NCI-H524 (cell line): ENCODE measurements at places on chromosomes 12 and 14.

- peak; percentile 78 for DNase-seq
These were observed 17.5 kb downstream of the RAD51B start for GRCh38 chr14:67837011-67837624.

GRCh38 chr12:92905811-92906554 lies 23.1 kb downstream of the EEA1 start:
- DNase-seq, result no peak

DNA sequence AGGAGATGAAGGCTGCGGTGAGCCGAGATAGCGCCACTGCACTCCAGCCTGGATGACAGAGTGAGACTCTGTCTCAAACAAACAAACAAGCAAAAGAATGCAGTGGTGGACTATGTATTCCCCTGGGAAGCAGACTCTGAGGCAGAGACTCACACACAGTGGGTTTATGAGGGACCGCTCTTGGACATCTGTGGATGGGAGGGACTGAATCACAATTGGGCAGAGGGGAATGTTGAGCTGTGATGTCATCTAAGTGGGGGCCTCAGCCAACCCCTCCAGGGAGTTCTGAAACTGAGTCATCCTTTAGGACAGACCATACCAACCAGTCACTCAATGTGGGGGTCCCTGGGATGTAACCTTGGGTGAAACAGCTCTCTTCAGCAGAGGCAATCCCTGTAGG lies 151.0 kb downstream of the SUDS3 start:
- DNase-seq, result no peak

DNA sequence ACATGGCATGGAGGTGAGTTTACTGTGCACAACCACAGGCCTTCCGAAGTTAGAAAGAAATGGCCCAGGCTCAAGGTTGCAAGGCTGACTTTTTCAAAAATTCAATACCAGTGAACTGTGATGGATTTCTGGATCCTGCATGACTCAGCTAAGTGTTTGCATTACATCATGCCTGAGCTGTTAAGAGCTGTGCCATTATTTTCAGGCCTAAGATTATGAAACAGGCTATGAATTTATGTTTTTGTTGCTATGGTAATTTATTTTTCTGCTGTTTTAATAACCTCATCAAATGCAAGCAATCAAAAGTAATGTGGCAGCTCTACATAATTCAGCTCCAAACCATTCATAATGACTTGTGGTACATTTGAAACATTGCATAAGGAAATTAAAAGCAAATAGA lies 457.7 kb upstream of the TMEM132C start:
- DNase-seq, result no peak

GRCh38 chr12:85448548-85449139 lies 168.6 kb downstream of the ALX1 start:
- DNase-seq, result no peak

GRCh38 chr14:23348297-23348655 lies 4.4 kb downstream of the SLC22A17 start:
- DNase-seq, result no peak

GRCh38 chr12:60168441-60168840 lies 572.6 kb downstream of the SLC16A7 start:
- DNase-seq, result no peak

DNA sequence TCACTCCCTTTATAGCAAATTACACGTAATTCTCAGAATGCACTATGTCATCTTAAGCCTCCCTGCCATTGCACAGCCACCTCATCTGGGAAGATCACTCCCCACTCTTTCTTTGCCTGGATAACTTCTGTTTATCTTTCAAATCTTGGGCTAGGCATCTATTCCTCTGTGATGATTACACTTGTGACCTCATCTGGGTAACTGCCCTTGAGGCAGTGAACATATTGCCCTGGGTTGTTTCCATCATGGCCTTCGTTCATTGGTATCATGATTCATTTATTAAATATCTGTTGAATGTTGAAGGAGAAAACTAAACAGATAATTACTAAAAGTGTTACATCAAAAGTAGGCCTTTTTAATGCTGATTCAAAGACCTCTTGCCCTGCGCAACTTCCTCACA lies 26.2 kb upstream of the PDE3A start:
- no peak for DNase-seq

DNA sequence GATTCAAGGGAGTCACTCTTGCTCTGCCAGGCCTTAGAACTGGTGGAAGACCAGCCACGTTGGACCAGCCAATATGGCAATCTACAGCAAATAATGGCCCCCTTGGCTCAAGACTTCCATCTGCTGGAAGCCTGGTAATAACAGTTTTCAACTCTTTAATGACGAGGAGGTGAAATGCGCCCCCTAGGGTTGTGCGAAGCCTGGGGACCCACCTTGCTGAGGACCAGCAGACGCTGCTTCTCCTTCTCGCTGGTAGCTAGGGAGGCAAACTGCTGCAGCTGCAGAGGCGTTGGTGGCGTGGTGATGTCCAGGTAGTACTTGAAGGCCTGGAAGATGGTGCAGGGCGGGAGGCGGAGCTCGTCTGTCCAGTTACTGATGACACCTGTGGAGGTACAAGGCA lies 41.5 kb upstream of the FBXO21 start:
- no peak for DNase-seq

DNA sequence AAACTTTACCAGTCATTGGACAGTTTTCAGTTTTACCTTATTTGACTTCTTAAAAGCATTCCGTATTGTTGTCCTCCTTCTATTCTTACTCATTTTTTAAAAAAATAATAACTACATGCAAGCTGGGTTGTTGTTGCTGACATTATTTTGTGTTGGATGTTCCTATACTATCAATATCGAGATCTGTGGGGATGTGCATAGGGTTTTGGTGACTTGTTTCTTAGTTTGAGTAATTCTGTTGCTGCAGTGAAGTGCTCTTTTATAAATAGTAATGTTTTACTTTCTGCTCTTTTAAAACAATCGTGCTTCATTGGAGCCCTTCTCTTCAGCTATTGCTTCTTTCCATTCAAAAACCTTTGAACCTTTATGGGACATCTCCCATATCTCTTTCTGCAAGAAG lies 79.4 kb downstream of the METTL25 start:
- no peak for DNase-seq

DNA sequence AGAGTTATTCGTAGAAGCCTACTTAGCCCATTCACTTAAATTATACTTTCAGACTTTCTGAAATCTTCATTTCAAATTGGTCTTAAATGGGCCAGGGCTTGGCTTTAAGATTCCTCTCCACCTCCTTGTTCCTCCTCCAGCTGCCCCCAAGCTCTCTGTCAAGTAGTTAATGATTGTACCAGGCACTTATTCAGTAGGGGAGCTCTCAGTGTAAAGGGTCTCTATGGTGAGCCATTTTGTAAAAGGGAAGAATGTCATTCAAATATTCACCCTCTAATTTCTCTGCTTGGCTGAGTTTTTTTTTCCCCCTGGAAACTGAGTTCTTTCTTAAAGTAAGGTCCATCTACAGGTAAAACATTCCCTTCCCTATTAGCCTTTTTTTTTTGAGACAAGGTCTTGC lies 96.6 kb downstream of the SUDS3 start:
- DNase-seq, result no peak

DNA sequence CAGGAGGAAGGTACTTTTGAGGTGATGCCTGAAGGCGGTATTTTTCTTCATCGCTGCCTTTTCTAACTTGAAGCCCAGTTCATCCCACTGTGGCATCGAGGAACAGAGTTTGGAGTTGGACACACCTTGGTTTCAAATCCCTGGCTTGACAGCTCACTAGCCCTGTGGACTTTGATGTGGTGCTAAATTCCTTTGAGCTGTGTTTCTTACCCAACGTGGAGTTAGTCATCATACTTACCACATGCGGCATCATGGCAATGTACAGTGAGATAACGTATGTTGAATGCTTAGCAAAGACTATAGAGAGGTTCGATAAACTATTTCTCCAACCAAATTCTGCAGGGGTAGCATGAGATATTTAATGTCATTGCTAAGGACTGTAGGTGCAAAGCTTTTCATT lies 3.4 kb downstream of the PLEKHG3 start:
- DNase-seq, result no peak

DNA sequence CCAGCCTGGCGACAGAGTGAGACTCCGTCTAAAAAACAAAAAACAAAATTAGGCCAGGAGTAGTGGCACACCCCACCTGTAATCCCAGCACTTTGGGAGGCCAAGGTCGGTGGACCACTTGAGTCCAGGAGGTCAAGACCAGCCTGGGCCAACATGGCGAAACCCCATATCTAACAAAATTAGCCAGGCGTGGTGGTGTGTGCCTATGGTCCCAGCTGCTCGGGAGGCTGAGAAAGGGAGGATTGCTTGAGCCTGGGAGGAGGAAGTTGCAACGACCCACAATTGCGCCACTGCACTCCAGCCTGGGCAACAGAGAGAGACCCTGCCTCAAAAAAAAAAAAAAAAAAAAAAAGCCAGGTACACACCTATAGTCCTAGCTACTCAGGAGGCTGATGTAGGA lies 37.0 kb downstream of the KDM2B start:
- no peak for DNase-seq

GRCh38 chr14:81275305-81276072 lies 54.7 kb upstream of the GTF2A1 start:
- DNase-seq, result peak; percentile 46

GRCh38 chr12:18239526-18239925 lies 21.8 kb upstream of the PIK3C2G start:
- no peak for DNase-seq

- DNase-seq, result no peak
These were observed 12.8 kb downstream of the SERPINA1 start for GRCh38 chr14:94375552-94376107.

- no peak for DNase-seq
These were observed 29.7 kb downstream of the CHGA start for GRCh38 chr14:92952481-92953298.

DNA sequence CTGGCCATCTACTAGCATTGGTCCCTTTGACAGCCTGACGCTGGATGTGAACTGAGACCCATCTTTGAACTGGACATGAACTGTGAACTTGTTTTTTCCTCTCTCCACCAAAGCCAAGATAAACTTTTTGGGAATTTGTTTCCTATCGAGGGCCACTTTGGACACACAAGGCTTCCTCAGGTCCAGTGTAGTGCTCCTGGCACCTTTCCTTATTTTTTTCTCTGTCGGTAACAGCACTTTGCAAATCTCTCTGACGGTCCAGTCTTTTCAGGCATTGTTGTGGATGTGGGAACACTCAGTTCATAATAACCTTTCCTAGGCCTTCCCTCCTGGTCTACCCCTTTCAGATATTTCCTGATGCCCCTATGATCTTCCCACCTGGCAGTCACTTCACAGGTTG lies 5.0 kb downstream of the KCNA1 start:
- no peak for DNase-seq

DNA sequence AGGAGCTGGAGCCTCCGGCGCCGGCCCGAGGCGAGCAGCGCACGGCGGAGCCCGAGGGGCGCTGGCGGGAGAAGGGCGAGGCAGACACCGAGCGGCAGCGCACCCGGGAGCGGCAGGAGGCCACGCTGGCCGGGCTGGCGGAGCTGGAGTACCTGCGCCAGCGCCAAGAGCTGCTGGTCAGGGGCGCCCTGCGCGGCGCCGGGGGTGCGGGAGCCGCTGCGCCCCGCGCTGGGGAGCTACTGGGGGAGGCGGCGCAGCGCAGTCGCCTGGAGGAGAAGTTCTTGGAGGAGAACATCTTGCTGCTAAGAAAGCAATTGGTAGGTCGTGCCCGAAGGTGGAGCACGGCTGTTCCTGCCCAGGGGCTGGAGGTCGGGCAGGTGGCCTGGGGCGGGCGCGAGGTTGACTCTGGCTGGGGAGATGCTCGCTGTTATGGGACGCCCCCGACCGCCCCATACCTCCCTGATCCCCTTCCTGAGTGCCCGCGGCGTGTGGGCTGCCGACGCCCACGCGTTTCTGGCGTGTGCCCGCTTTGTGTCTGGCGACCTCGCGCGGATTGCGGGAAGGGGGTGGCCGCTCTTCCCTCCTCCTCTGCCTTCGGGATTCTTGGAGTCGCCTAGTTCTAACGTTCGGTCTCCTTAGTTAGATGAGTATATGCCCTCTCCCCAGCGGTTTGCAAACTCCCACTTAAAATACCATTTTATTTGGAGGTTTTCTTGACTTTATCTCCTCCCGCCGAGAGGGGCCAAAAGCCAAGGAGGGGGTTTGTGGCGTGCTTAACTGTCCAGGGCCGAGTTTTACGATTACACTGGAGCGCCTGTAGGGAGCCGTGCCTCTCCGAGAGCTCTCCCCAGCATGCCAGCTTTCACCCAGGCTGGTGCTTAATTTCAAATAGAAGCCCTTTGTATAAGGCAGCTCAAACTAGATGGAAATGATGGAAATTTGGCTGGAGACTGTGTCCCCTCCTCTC lies 752 bp downstream of the DACT1 start:
- DNase-seq, result peak; percentile 77

GRCh38 chr12:100207311-100207710 lies 6.7 kb downstream of the ACTR6 start:
- no peak for DNase-seq

DNA sequence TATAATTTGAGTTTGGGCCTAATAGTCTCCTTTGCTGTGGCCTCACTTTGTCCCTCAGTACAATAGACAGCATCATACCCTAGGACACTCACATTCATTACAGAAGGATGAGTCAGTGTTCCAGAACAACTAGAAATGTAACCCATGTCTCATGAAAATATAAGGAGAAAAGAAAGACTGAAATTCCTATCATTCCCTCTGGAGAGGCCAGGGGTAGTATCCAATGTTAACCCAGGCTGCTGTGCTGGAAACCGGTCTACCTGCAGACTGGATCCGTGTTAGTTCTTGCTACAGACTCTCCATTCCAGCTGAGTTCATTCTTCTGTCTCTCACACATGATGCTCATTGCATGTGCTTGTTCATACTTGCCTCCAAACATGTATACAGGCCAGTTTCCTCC lies 75.8 kb upstream of the HOXC13 start:
- no peak for DNase-seq

- no peak for DNase-seq
These were observed 59.4 kb upstream of the TUNAR start for GRCh38 chr14:95817271-95817670.

DNA sequence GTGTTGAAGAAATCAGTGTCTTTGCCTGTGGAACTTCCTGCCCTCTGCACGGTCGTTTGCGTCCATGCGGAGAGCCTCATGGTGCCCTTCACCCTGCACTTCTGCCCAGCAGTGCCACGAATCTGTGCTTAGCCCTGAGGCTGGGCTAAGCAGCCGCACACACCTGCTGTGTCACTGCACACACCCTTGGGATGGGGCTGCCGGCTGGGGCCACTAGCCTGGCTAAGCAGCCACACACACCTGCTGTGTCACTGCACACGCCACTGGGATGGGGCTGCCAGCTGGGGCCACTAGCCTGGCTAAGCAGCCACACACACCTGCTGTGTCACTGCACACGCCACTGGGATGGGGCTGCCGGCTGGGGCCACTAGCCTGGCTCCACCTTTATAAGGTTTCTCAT lies 188.5 kb downstream of the KIF26A start:
- peak; percentile 42 for DNase-seq
